Stromal cell of bone marrow (primary cell): ENCODE measurements at places on chromosomes 3 and 15.

DNA sequence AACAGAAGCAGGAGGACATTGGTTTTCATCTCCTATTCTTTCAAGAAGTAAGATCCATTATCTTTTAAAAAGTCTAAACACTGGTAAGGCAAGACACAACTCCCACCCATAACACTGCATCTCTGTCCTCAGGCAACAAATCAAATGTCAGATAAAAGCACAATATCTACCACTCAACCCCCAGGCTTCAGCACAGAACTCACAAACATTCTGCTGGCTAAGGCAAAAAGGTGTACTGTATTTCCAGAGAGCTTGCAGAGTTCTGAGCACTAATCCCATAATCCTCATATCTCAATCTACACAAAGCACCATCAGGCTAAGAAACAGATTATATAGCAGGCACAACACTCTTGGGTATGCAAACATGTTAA is 20.9 kb downstream of the RAF1 start:
- DNase-seq = no peak

- no peak for DNase-seq
Measured at GRCh38 chr15:65795663-65796216, 3.6 kb upstream of the DENND4A start.

GRCh38 chr3:77746892-77747291 is 707.0 kb downstream of the ROBO2 start:
- no peak for DNase-seq

GRCh38 chr3:148866261-148866660 is 1.2 kb downstream of the CPA3 start:
- DNase-seq = no peak

GRCh38 chr3:193970773-193971206 is 165.2 kb upstream of the HES1 start:
- no peak for DNase-seq

- DNase-seq = no peak
Measured at GRCh38 chr3:130340766-130341165, 4.7 kb upstream of the COL6A5 start.

DNA sequence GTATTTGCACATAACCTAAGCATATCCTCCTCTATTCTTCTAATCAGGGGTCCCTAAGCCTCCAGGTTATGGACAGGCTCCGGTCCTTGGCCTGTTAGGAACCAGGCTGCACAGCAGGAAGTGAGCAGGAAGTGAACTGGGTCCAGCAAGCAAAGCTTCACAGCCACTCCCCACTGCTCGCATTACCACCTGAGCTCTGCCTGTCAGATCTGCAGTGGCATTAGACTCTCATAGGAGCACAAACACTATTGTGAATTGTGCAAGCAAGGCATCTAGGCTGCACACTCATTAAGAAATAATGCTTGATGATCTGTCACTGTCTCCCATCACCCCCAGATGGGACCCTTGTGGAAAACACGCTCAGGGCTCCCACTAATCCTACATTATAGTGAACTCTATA is 9.8 kb downstream of the MSL2 start:
- DNase-seq = no peak

DNA sequence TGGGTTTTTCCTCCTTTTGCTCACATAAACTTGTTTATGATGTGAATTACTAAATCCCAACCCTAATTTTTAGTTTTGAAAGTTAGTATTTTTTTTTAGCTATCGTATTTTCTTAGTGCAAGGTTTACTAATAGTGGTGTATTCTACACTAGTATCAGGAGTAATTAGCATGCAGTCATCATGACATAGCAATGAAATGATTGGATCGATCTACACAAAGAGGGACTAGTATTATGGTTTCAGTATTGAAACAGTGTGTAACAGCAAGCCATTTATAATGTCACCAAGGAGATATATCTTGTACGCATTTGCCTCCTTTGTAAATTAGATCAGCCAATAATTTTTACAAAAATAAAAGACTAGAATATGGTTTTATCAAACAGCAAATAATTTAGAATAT is 38.7 kb downstream of the RNF111 start:
- DNase-seq = no peak

DNA sequence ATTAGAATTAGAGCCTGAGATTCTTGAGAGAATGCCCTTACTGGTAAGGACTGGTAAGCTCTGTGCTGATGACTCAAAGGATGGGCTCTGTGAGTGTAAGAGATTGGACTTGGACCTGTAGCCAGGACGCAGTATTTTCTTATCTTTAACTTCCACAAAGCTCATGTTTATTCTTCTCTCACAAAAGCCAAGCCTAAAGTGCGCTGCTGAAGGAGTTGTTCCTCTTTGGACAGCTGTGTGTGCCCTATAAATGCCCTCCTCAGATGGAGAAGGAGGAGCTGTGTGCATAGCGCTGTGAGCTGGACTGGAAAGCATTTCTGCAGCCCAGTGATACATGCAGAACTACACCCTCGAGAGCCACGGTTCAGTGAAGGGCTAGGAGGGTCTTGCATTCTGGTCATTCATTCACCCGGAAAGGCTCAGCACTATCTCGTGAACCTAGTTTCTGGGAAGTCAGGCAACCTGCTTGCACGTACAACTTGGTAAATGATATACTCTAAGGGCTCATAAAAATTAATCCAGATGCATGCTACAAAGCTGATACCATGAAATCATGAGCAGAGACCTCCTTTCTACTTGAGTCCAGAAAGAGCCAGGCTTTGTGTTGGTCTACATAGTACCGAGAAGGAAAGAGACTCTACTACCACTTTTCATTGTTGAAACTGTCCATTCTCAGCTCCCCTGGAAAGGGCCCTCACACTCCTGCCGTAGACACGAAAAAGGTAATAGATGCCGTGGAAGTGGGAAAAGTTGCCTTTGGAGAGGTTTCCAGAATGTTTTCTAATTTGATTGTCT is 103.0 kb upstream of the TBL1XR1 start:
- no peak for DNase-seq

DNA sequence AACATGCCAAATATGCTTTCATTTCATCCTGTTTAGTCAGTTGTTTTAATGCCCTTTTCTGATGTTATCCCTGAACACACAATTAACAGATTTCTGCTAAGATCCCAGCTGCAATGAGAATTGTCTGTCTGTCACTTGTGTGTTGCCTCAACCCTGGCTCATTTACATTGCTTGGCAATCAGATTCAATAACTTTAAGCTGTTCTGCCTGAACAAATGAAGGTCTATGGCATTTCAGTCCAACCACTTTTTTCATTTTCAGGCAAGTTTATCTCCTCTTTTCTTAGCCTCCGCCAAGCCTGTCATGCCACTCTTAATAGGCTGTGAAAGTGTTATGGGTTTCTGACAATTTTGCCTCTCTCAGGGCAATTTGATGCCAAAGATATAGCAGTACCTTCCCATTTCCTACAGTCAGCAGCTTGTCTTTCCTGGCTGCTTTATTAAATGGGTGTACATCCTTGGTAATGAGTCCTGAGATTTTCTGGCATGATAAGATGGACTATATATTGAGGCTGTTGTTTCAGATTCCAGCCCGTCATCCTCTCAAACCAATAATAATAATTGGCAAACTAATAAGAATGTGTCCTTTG is 68.7 kb upstream of the ADAMTS9 start:
- no peak for DNase-seq

- no peak for DNase-seq
Measured at GRCh38 chr15:72952151-72952550, 100.1 kb upstream of the NEO1 start.

DNA sequence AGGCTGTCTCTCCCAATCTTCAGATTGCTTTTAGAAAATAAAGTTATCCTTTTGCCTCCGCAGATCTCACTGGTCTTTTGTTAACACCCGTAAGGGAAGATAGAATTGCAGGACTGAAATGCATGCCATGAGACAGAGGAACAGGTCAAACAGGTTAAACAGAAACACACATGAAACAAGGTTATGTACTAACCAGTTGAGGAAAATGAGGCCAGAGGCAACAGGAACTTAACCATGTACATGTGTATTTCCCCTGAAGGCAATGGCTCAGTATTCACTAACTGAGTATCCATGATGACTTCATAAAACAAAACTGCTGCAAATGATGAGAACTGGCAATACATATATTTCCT is 169.1 kb upstream of the NSMCE3 start:
- no peak for DNase-seq

GRCh38 chr3:127856801-127857200 is 34.5 kb upstream of the MGLL start:
- no peak for DNase-seq

DNA sequence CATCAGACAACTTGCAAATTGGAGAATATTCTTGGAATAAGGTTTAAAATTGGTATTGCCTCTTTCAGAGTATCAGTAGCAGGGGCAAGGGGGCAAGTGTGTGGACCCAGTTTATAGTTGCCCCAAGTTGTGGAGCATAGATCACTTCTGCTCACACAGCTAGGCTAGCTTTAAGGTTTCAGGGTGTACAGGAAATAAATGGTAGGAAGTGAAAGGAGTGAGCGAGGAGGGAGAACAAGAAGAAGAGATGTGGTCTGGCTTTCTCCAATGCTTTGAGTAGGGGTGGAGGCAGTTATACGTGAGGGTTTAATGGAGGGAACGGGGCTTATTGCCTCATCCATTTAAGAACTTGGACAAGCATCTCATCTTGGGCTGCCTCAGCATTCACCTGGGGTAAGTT is 290.0 kb upstream of the CFAP20DC start:
- DNase-seq = no peak

GRCh38 chr3:120417272-120417911 is 33.4 kb downstream of the FSTL1 start:
- peak; percentile 99 for DNase-seq

GRCh38 chr3:143183665-143183964 is 64.0 kb downstream of the CHST2 start:
- DNase-seq = no peak

- no peak for DNase-seq
Measured at GRCh38 chr3:147640781-147641180, 231.6 kb downstream of the ZIC1 start.

GRCh38 chr15:72220687-72221086 is 10.3 kb downstream of the PKM start:
- DNase-seq = no peak

DNA sequence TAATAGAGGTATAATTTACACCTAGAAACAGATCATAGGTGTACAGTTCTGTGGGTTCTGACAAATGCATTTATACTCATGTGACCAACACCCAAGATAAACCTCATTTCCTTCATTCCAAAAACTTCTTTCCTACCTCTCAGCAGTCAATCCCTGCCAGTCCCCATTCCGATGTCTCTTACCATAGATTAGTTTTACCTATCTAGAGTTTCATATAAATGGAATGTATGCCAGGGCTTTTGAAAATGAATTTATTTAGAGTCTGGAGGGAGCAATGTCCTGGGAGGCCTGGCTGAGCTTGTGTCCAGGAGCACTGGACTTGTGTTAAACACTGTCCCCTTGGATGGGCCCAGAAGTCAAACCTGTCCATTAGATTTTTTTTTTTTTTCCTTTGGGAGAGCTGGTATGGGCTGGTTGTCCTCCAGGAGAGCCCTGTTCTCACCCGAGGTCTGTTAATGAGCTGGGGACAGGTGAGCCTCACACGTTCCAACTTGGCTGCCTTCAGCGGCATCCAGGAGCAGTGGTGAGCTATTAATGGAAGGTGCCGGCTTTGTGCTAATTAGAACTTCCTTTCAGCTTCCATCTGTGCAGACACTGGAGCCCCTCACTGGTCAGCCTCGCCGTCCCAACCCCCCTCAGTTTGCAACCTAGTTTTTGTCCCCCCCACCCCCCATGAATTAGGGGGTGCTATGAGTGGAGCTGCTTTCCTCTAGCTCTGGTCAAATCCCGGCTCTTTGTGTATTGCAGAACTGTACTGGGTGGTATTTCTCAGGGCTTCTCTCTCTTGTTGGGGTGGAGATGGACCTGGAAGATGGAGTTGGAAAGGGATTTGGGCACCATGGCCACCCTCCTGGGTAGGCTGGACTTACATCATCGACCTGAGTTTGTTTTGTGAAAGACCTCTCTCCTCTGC is 40.7 kb upstream of the POLG start:
- no peak for DNase-seq

- no peak for DNase-seq
Measured at GRCh38 chr3:94114666-94115065, 51.8 kb downstream of the NSUN3 start.

GRCh38 chr3:51340013-51340829 is 44.9 kb upstream of the MANF start:
- peak; percentile 94 for DNase-seq

GRCh38 chr3:4712109-4712508 is 219.0 kb downstream of the ITPR1 start:
- no peak for DNase-seq
